Stimulated activated CD8-positive, alpha-beta memory T cell treated with anti-CD3 and anti-CD28 coated beads, Interleukin-15, amount 100 ng/mL, for 4 hours (primary cell): ENCODE measurements at places on chromosomes 12 and 14.

DNA sequence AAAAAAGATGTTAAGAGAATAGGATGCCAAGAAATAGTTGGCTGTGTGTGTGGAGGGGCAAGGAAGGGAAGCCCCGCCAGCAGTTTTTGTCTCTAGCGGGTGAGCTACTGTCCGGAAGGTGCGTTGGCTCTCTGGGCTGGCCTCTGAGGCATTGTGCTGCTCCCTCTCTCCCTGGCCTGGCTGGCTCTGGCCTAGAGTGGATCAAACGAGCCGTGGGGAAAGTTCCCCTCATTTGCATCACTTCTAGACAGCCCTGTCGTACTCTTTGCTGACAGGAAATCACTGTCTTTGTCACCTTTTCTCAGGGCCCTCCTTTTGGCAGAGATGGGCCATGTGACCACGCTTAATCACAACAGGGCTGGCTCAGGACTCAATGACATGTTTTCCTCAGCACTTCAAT is 236.1 kb upstream of the NPAS3 start:
- no peak for DNase-seq

- DNase-seq, result no peak
Observed at GRCh38 chr12:67747869-67748742, 99.6 kb downstream of the DYRK2 start.

DNA sequence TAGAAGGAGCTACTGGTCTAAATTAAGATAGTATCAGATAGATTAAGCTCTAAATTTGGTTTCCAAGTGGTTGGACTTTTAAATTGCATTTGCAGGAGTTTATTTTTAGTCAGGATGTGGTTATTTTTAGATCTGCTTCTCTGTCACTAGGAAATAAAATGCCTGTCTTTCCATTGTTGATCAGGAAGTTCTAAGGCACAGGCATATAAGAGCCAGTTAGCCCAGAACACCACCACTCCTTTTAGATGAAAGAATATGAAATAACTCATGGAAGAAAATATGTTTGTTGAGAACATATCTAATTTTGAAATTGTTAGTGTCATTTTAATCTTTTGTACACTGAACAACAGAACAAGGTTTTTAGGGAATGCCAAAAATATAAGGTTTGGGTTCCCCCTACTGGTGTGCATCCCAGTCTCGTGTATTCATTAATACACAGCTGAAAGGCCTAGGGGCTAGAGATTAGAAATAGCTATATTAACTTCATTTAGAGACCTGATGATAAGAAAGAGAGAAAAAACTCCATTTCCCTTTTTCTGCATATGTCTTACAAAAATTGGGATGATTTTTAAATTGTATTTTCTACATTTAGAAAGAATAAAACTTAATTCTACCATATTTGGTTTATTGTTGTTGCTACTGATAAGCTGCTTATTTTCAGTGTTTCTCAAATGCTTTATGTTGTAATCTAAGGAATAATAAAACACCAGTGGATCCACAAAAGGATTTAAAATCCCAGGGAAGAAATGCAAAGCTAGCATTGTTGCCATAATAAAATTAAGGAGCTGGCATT is 67.2 kb downstream of the RIC8B start:
- peak; percentile 5 for DNase-seq

DNA sequence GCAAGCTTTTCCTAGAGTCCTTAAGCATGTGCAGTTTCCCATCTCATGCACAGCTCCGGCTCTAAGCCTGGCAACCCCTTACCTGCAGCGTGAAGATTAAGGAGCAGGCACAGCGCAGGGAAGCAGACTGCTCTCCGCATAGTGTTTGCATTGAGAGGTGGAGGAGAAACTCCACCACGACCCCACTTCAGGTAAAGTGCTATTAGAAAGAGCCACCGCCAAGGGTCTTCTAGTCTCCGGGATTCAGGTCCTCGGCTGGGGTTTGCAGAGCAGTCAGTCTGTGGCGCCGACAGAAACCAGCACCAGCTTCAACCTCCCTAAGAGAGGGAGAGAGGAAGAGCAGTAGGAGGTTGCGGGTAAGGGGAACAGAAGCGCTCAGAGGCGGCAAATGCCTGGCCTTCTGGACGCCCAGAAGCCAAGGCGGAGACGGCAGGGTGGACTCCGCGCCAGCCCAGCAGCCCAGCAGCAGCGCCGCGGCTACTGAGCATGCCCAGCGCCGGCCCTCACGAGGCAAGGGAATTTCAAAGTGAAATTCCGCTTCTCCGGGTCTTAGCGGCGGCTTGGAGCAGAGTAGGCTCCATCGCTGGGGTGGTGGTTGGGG is at the start of gene PTPRR:
PTPRR (minus strand) TSS at position 488 of the 601 bp plus-strand sequence; CDS start at position 140, 348 bp downstream.
- no peak for DNase-seq
